ENCODE measurements at places on chromosomes 2 and 18.

GRCh38 chr2:121211251-121211650 is 73.8 kb downstream of the TFCP2L1 start:
- DNase-seq: no peak

GRCh38 chr2:237944302-237944701 is 22.5 kb upstream of the UBE2F start:
- no peak for DNase-seq

DNA sequence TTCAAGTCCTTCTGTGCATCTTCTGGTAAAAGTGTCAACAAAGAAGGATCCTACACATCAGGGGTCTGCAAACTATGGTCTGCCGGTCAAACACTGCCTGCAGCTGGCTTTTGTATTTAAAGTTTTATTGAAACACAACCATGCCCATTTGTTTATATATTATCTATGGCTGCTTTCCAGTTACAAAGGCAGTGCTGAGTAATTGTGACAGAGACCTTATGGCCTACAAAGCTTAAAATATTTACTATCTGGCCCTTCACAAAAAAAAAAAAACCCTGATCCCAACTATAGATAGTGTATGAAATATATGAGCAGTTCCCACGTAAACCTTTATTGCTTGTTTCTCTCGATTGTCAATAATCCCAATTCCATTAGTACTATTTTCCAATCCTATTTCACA is 101.4 kb downstream of the RBMS1 start:
- peak; percentile 55 for DNase-seq

- DNase-seq: no peak
These were observed 72.3 kb upstream of the PSME4 start for GRCh38 chr2:54042897-54043620.

DNA sequence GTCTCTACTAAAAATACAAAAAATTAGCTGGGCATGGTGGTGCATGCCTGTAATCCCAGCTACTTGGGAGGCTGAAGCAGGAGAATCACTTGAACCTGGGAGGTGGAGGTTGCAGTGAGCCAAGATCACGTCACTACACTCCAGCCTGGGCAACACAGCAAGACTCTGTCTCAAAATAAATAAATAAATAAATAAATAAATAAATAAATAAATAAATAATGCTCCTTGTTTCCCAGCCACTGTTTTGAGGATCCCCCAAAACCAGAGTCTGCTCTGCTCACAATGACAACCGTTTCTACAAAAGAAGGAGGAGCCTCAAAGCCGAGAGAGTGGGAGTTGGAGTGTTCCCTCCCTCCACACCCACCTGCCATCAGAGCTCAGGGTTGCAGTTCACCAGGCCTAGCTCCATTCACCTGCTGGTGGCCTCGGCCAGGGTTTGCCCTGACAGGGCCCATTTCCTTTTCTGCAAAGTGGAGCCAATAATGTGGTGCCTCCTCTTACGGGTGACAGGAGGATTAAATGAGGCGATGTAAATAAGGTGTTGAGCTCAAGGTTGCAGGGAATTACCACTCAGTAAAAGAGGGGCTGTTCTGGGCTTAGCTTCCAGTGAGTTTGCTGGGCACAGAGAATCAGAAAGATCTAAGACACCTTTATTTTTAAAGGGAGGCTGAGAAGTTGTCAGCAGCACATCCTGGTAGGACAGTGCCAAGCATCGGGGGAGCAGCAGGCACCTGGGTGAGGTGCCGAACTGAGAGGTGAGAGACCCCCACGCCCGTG is 25.5 kb downstream of the CRACDL start:
- DNase-seq: no peak

- DNase-seq: no peak
These were observed 34.9 kb downstream of the EN1 start for GRCh38 chr2:118812552-118812951.

GRCh38 chr18:49747876-49748275 is 65.5 kb downstream of the ACAA2 start:
- peak; percentile 42 for DNase-seq

DNA sequence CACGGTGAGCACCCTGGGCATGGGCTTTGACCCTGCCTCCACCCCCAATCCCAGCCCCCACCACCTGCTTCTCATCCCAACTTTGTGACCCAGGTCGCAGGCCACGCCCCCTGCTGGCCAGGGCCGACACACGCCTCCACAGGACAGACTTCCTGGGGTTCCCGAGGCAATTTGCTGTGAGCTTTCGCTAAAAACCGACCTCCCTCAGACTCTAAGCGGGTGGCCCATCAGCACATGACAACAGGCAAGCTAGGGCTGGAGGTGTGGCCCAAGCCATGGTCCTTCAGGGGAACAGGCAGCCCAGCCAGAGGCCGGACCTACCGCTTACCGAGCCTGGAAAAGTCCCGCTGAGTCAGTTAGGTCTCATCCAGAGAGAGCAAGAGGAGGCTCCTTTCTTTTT is 31.9 kb downstream of the C1QL2 start:
- peak; percentile 39 for DNase-seq

- DNase-seq: no peak
These were observed 441.7 kb downstream of the THSD7B start for GRCh38 chr2:137207030-137207429.

- DNase-seq: no peak
These were observed 87.3 kb upstream of the HDAC4 start for GRCh38 chr2:239488125-239488524.

- peak; percentile 54 for DNase-seq
These were observed 266.8 kb upstream of the FBXO11 start for GRCh38 chr2:48173141-48173540.

DNA sequence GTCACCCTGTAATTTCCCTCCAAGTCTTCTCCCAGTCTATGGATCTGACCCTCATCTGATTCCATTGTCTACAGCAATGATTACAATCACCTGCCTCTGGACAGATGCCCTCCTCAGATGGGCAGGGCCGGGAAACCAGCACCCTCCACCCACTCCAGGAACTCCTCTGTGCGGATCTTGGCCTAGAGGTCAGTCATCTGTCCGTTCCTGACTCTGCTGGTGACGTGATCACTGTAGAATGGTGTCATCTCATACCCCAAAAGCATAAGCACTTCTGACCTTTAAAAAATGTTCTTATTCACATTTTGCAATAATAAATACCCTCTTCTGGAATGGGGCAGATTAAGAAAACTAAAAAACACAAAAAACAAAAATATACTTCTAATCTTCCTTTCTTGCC is 29.5 kb upstream of the BZW1 start:
- DNase-seq: peak; percentile 56

GRCh38 chr2:161116509-161116908 is 43.7 kb upstream of the TANK start:
- DNase-seq: no peak

DNA sequence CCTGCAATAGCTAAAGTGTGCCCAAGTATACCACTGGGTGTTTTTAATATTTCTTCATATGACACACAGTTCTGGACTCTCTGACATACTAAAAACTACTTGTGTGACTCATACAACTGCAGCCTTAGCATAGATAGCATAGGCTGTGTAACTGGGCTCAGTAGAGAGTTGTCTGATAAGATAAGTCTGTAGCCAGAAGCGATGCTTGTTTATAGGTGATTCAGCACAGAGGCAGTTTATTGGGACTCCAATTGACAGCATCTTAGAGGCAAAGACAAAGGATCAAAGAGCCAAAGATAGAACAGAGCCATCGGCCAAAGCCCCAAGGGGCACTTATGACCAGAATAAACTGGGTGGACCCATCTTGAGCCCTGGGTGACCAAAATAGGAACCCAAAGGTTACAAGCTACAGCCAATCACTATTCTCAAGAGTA is 42.3 kb downstream of the AAK1 start:
- DNase-seq: peak; percentile 95

DNA sequence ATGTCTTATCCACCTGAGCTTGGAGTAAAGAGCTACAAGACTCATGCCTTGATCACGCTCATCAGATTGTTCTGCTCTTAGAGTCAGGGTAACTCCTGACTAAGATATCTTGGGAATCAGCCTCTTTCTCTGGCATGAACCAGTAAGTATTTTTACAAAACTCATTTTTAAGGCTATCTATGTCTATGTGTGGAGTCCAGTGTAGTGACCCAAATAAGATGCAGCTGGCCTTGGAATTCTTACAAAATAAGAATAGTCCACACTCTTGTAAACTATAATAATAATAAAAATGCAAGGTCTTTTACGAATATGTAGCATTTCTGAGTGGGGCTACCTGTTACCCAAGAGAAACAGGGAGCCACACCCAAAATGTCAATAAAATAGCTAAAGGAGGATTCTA is 498.3 kb upstream of the SYT4 start:
- no peak for DNase-seq

- DNase-seq: no peak
These were observed 38.2 kb downstream of the CENPO start for GRCh38 chr2:24831221-24832072.

DNA sequence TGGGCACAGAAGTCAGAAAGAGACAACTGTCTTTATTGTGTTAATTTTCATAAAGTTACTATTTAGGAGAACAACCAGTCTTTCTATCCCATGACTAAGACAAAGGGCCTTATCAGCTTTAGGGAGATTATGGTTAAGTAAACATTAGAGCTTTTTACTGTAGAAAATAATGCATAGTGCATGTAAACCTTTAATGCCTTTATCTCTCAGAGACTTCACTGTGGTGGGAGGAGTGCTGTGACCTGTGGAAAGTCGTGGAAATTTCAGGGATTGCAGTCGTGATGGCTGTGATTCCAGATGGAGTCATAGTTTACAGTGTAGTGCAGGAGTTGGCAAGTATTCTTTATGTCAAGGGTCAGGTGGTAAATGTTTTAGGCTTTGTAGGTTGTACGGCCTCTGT is 15.8 kb downstream of the ZNF236 start:
- DNase-seq: no peak

- DNase-seq: no peak
These were observed 39.7 kb downstream of the KIDINS220 start for GRCh38 chr2:8797682-8798081.

- peak; percentile 36 for DNase-seq
These were observed 41.6 kb downstream of the LBH start for GRCh38 chr2:30272761-30273573.

DNA sequence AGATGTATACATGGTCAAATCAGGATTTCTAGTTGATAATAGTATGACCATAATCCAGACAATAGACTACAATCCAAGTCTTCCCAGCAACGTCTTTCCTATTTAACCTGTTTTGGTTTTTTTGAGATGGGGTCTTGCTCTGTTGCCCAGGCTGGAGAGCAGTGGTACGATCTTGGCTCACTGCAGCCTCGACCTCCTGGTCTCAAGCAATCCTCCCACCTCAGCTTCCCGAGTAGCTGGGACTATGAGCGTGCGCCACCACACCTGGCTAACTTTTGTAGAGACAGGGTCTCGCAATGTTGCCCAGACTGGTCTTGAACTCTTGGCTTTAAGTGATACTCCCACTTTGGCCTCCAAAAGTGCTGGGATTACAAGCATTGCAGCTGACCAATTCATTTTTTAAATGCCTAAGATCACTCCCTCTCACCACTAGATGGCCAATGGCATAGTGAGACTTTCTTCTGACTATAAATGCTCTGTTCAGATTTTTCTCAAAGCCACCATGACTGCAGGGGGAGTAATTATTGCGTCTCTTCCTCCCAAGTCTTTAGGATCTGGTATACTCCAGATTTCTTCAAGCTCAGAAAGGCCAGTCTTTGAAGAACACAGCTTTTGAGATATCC is 47.6 kb downstream of the HNRNPLL start:
- DNase-seq: peak; percentile 61

DNA sequence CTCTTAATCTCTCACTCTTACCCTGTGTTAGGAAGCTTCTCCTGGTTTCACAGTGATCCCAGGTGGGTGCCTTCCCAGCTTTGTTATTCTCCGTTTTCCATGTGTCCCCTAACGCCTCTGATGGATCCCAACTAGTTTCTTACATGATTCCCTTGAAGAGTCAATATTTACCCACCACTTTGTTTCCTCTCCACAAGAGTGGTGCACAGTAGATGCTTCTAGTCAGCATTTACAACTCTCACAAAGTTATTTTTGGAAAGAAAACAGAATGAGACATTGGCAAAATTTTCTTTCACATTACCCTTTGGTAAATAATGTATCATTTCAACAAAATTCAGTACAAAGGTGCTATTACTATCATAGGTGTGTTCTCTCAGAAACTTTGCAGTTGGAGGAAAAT is 1611.1 kb upstream of the ZEB2 start:
- DNase-seq: no peak

- no peak for DNase-seq
These were observed 23.5 kb downstream of the CCT7 start for GRCh38 chr2:73257425-73258125.

- DNase-seq: no peak
These were observed 456.1 kb downstream of the LPIN1 start for GRCh38 chr2:12202313-12203075.

GRCh38 chr18:62655520-62656219 is 59.7 kb upstream of the PHLPP1 start:
- no peak for DNase-seq

GRCh38 chr18:54774981-54775665 is 53.2 kb upstream of the RAB27B start:
- DNase-seq: peak; percentile 12

DNA sequence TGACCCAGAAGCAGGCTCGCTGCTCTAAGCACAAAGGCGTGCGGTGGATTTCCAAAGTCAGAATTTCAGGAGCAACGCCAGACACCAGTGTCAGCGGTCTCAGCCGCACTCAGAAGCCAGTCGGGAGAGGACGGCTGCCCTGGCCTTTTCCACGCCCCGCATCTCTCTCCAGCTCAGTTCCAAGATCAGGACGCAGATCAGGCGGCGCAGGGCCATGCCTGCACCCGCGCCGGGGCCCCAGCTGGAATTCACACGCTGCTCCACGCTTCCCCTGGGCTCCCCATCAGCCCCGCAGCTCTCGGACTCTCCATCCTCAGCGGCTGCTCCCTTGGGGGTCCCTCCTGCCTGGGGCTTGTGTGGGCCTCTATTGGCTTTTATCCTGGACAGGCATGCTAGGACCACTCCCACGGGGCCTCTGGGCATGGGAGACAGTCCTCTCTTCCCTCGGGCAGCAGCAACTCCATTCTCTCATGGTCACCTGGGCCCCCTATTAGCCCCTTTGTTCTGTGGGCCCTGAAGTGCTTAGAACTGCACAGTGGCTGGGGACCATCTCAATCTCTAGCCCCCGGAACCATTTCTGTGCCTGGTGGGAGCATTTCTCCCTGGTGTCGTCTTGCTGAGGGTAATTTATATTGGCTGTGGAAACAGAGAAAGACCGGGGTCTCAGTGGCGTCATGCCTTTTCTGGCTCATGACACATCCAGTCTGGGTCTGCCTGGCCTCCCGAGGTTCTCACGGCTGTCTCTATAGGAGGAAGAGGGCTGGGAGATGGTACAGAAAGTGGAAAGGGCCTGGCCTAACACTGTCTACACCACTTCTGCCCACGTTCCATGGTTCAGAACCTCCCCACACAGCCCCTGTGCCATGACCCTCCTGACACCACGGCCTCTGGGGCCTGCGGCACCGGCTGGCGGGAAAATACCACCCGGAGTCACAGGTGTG is 14.9 kb upstream of the TMEM18 start:
- no peak for DNase-seq

- DNase-seq: no peak
These were observed 271.1 kb upstream of the RAB6C start for GRCh38 chr2:129708221-129708967.

All from ELR (cell line).